ENCODE measurements at places on chromosomes 12 and 14. TPM values are rescaled to one million over a fixed set of nuclear protein-coding genes. Genes with fewer than 3 reads are reported as not detected.

The RNASE3 gene
- total RNA-seq, result not detected

The FICD gene
- 11.8 TPM for total RNA-seq

The KRT2 gene
- 1.4 TPM for total RNA-seq

The EEF1AKMT3 gene
- total RNA-seq, result 9.7 TPM

The TCL1A gene
- not detected for total RNA-seq

The SERPINA10 gene
- total RNA-seq, result 0.28 TPM

The SMOC1 gene
- 25.2 TPM for total RNA-seq

The CISTR gene
- total RNA-seq, result not detected

The RPL10L gene
- total RNA-seq, result not detected

GRCh38 chr12:109291521-109292341 lies 17.4 kb downstream of the FOXN4 start:
- no peaks in the 10 kb centered on the region for H3K27me3 ChIP-seq
- H3K27ac ChIP-seq, result no peak overlapping the region
- peak overlapping the region; percentile 69 for H3K4me3 ChIP-seq
- peaks cover 11% of the 10 kb centered on the region for H3K4me1 ChIP-seq
- no peak for DNase-seq
- no peaks in the 10 kb centered on the region for H3K36me3 ChIP-seq

- H3K27ac ChIP-seq, result no peak overlapping the region
- no peaks in the 10 kb centered on the region for H3K36me3 ChIP-seq
- H3K4me3 ChIP-seq, result no peak overlapping the region
- no peaks in the 10 kb centered on the region for H3K27me3 ChIP-seq
- H3K4me1 ChIP-seq, result peaks cover 14% of the 10 kb centered on the region
These were observed 194.5 kb downstream of the TSPAN9 start for GRCh38 chr12:3271639-3272038.

- H3K4me3 ChIP-seq, result no peak overlapping the region
- H3K27ac ChIP-seq, result no peak overlapping the region
- H3K4me1 ChIP-seq, result no peaks in the 10 kb centered on the region
- no peak for DNase-seq
These were observed 144.2 kb upstream of the ABCD2 start for GRCh38 chr12:39763890-39764169.

DNA sequence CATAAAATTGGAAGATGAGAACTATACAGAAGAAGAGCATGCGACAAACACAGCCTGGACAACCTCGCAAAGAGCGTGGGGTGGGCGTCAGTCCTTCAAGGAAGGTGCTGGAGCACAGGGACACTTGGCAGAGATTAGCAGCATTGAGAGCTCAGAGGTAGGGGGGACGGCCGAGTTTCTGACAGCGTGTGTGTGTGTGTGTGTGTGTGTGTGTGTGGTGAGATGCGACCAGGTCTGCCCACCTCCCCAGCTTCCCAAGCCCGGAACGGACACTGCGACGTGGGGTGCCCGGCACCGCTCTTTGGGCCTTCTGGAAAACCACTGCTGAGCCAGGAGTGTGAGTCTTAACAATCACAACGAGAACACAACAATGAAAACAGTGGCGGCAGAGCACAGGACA lies 17.9 kb upstream of the FBXO21 start:
- no peaks in the 10 kb centered on the region for H3K27me3 ChIP-seq
- H3K4me1 ChIP-seq, result no peaks in the 10 kb centered on the region
- H3K4me3 ChIP-seq, result no peak overlapping the region
- no peak for DNase-seq
- no peak overlapping the region for H3K27ac ChIP-seq

- H3K27me3 ChIP-seq, result no peaks in the 10 kb centered on the region
- H3K36me3 ChIP-seq, result no peaks in the 10 kb centered on the region
- no peak for DNase-seq
- H3K4me3 ChIP-seq, result no peak overlapping the region
- no peaks in the 10 kb centered on the region for H3K4me1 ChIP-seq
These were observed 13.4 kb upstream of the PTGDR start for GRCh38 chr14:52254086-52254485.

- no peak overlapping the region for H3K27ac ChIP-seq
- H3K36me3 ChIP-seq, result no peaks in the 10 kb centered on the region
- no peak overlapping the region for H3K4me3 ChIP-seq
- H3K4me1 ChIP-seq, result no peaks in the 10 kb centered on the region
- DNase-seq, result no peak
These were observed 25.6 kb downstream of the SINHCAF start for GRCh38 chr12:31300341-31300740.

DNA sequence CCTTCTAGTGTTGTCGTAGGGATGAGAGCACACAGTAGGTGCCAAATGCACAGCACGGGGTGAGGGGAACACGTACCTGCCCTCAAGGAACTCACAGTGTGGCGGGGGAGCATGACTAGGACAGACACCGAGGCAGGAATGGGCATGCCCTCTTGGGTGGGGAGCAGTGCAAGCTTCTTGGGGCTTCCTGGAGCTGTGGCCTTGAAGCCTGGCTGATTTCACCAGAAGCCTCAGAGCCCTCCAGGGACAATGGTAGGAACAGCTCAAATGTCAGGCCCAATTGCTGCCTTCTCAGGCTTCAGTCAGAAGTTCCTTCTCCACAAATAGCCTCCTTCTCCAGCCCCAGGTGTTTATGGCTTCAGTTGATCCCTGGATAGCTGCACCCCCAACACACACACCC lies 43.4 kb downstream of the TEAD4 start:
- no peak overlapping the region for H3K4me3 ChIP-seq
- no peaks in the 10 kb centered on the region for H3K27me3 ChIP-seq
- no peak for DNase-seq
- peaks cover 3% of the 10 kb centered on the region for H3K36me3 ChIP-seq
- H3K4me1 ChIP-seq, result peaks cover 15% of the 10 kb centered on the region

- H3K36me3 ChIP-seq, result no peaks in the 10 kb centered on the region
- H3K4me1 ChIP-seq, result no peaks in the 10 kb centered on the region
- no peak overlapping the region for H3K27ac ChIP-seq
- DNase-seq, result no peak
- H3K4me3 ChIP-seq, result no peak overlapping the region
These were observed 117.0 kb downstream of the EGLN3 start for GRCh38 chr14:33833706-33834465.

DNA sequence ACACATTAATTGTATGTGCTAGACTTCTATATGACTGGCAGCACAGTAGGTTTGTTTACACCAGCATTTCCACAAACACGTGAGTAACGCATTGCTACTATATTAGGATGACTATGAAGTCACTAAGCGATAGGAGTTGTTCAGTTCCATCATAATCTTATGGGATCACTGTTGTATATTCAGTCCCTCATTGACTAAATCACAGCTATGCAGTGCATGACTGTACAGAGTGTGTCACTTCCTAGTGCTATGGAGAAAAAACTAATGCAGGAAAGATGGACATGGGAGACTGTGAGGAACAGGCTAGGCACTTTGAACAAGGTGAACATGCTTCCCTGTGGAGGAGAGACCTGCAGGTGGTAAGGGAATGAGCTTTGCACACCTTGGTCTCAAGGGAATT lies 259.8 kb downstream of the NUAK1 start:
- H3K4me3 ChIP-seq, result no peak overlapping the region
- no peak for DNase-seq
- H3K27ac ChIP-seq, result no peak overlapping the region
- H3K36me3 ChIP-seq, result no peaks in the 10 kb centered on the region
- no peaks in the 10 kb centered on the region for H3K4me1 ChIP-seq

DNA sequence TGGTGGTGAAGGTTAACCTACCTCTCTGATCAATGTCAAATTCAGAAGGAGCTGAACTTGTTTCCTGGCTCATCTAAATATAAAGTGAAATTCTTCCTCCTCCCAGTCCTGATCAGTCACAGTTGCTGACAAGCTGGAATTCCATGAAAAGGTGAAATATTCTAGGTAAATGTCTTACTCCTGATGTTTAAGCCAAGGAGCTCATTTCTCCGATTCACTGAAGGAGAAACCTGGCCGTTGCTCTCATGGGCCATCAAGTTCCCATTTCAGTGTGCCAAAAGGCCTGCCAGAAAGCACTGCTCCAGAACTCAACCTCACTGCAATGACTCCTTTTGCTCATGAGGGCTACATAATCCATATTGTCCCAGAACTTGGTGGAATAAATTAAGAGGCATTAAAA lies 707.5 kb downstream of the GALC start:
- no peak overlapping the region for H3K4me3 ChIP-seq
- no peaks in the 10 kb centered on the region for H3K4me1 ChIP-seq
- DNase-seq, result no peak
- H3K27me3 ChIP-seq, result no peaks in the 10 kb centered on the region
- H3K27ac ChIP-seq, result no peak overlapping the region
- H3K36me3 ChIP-seq, result no peaks in the 10 kb centered on the region

DNA sequence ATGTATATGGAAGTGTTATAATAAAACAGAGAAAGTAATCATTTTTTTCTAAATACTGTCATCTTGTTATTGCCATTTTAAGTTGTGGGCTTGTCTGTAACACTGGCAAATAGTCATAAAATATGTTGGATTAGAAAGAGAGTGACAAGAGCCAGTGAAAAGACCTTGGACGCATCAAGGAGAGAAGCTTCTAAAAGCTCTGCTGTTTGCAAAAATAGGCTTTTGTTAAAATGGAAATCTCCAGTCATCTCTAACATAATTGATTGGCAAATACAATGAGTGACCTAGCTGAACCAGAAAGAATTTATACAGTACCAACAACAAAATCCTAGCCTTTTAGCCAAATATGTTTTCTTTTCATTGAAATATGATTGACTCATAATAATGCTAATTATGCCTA lies 245.8 kb upstream of the RMST start:
- DNase-seq, result no peak
- no peak overlapping the region for H3K4me3 ChIP-seq
- no peaks in the 10 kb centered on the region for H3K27me3 ChIP-seq
- H3K36me3 ChIP-seq, result no peaks in the 10 kb centered on the region
- no peaks in the 10 kb centered on the region for H3K4me1 ChIP-seq

DNA sequence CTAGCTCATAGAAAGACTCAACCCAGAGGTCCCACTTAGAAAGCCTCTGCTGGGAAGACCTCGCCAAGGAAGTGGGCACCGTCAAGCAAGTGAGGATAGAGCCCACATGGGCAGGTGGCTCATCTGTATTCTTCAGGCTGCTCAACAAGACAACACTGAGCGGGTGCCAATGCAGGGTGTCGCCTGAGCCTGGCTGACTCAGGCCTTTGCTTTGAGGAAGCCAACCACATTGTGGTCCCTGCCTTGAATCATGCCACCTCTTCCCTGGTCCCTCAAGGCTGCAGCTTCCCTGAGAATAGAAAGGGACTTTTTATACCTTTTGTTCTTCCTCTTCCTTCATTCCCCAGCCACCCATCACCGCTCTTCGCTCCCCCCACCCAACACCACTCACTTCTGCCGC lies 2.1 kb upstream of the RNASE13 start:
- H3K36me3 ChIP-seq, result no peaks in the 10 kb centered on the region
- no peak for DNase-seq
- no peak overlapping the region for H3K27ac ChIP-seq
- H3K4me3 ChIP-seq, result no peak overlapping the region

Measured in thoracic aorta (tissue), 2 donors.